WTC11 (cell line): ENCODE measurements at places on chromosomes 2 and 18.

- DNase-seq = no peak
Measured at GRCh38 chr2:240914645-240915525, 8.7 kb downstream of the CROCC2 start.

- no peak for DNase-seq
Measured at GRCh38 chr2:212953170-212953920, 198.1 kb downstream of the IKZF2 start.

GRCh38 chr2:210792000-210792399 lies 235.6 kb downstream of the CPS1 start:
- no peak for DNase-seq

- DNase-seq = no peak
Measured at GRCh38 chr18:6876641-6877041, 147.1 kb downstream of the ARHGAP28 start.
